ENCODE measurements at places on chromosomes 5 and 9. TPM values are rescaled to one million over a fixed set of nuclear protein-coding genes. Genes with fewer than 3 reads are reported as not detected.

Gene SARDH
- 7.9 TPM for polyA plus RNA-seq

Gene FAF2
- polyA plus RNA-seq, result 48.8 TPM

Gene FOXE1
- not detected for polyA plus RNA-seq

Gene SLC28A3
- polyA plus RNA-seq, result not detected

DNA sequence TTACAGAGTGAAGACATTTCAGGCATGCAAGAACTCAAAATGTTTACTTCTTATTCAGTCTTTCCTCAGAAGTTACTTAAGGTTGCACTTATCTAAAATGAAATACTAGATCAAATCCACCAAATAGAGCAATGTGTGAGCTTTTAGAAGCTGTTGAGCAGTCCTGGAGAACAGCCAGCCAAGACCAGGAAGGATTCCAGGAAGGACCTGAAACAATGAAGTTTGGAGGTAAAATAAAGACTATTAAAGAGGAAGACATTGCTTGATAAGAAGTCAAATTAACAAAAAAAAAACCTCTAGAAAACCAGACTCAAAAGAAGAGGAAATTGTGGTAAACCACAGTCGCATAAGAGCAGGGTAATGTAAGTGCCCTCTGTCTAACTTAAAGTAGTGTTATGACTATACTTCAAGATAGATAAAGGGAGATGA lies 156.2 kb upstream of the S1PR3 start:
- no peak for DNase-seq

DNA sequence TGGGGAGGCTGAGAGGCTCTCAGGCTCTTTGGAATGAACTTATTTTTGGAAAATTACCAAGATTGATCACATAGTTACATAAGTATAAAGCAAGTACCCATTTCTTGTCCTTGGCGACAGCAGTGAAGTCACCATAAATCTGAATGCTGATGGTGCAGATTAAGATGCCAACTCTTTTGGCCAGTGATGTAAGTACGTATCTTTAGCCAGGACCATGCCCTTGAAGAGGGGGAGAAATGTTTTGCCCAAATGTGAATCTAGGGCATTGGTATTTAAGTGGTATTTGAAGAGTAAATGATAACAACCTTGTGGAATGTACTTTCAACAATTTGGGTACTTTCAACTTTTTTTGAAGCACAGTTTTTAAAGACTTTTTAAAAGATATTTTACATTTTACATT lies 68.2 kb upstream of the RAD23B start:
- DNase-seq, result no peak

GRCh38 chr5:95973793-95974325 lies 12.2 kb upstream of the ELL2 start:
- DNase-seq, result no peak

DNA sequence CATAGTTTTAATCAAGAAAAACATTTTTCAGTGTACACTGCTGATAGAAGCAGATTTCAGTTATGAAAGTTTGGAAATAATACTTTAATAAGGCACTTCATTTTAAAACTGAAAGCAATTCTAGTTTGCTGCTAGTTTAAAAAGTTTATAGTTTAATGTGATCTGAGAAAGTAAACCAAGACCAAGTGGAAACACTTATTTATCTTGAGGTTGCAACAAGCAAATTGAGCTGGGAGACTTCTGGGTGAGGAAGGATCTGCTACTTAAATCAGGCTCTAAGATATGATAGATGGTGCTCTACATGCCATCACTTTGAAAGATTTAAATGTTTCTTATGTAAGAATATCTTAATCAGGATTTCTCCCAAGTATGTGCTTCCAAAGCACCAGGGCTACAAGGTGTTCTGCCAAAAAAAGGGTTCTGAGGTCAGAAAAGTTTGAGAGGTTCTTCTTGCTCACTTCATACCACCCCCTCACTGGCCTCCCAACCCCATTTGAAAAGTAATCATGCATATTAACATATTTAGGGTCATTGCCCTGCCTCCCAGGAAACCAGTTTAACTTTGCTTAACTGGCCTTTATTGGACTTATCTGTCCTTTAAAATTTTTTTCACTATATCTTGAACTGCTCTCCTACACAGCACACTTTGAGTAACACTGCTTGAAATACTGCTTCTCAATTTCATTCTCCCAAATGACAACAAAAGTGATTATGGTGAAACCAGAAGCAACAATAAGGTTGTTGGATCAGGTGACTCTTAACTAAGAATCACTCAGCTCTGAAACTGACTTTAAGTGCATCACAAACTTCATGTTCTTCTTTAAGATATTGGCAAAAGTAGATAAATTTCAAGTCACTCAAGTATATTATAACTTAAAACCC lies 15.5 kb downstream of the SLC44A1 start:
- no peak for DNase-seq

- DNase-seq, result no peak
These were observed 127.9 kb downstream of the PIK3R1 start for GRCh38 chr5:68343421-68343826.

DNA sequence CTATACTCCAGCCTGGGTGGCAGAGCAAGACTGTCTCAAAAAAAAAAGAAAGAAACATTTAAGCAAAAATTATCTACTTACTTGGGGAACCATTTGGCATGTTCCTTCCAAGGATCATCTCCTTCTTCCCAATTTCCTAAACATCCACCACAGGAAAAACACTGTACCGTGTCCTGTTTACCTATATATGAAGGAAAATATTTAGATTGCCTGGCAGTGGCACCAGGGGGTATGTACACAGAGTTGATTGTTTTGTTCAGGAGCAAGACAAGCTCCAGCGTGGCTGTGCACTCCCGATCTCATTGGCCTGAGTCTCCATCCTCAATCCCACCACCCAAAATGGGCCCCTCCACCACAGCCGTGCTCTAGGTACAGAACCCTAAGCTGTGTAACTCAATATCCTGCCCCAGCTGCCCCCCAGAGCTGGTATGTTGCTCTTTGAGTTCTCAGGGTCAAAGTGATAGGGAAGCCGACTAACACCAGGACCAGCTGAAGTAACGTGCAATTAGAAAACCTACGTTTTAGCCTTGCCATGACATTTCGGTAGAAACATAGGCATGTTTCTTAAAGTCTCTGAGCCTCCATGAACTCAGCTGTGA lies 13.8 kb downstream of the NAIP start:
- no peak for DNase-seq

DNA sequence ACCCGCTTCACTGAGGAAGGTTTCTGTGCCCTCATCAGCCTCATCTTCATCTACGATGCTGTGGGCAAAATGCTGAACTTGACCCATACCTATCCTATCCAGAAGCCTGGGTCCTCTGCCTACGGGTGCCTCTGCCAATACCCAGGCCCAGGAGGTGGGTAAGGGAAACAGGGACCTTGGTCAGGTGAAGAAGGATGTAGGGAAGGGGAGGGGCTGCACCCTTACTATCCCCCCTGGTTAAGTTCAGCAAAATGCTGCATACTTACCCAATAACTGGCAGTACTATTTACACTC lies 4.4 kb downstream of the SLC4A9 start:
- no peak for DNase-seq

- DNase-seq, result no peak
These were observed 10.6 kb upstream of the CSNK1A1 start for GRCh38 chr5:149561848-149562247.

DNA sequence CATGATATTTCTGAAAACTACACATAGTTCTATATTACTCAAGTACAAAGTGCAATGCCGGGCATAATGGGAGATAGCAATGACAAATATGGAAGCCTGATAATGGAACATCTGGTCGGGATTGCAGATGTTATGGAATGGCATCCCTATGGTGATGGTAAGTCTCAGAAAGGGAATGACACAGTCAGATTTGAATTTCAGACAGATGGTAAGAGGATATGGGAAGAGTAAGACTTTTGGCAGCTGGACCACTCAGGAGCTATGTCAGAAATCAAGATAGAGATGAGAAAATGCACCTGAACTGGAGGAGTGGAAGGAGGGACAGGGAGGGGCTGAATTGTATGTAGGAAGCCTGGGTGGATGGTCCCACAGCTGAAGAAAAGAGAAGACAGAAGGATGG lies 200.0 kb downstream of the DTWD2 start:
- no peak for DNase-seq

DNA sequence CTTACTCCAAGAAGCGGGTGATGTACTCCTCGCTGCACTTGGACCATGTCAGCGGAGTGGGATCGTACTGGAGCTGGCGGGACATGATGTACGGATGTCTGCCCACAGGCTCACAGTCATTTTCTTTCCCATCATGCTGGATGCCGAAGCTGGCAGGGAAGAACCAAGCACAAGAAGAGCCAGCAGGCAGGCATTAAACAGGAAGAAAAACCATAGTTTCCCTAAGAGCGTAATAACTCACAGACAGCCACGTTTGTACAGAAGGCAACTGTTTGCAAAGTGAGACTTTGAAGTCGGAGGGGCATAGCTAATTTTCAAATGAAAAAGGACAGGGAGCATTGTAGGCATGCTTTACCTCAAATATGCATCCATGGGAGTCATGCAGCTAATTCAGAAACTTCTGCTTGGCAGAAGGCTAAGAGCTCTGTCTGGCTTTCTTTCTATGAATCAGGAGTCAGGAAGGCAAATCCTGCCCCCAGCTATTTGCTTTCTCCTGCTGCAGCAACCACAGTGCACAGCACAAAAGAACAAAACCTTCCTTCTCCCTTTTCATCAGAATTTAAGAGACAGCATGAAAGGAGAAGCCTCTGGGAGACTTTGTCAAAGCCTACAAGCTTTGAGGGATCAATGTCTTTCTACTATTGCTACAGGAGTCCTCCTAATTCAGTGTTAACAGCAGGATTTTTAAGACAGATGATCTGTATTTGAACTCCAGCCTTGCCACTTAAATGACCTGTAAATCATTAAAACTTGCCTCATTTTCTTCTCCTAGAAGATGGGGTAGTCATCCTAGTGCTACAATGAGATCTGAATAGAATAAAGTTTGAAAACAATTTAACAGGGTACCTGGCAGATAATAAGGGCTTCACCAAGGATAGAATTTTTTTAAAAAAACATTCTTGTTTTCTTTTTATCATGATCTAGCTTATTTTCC lies 209.1 kb downstream of the TARS1 start:
- DNase-seq, result no peak

GRCh38 chr9:127813686-127814226 lies 11.1 kb downstream of the FPGS start:
- no peak for DNase-seq

DNA sequence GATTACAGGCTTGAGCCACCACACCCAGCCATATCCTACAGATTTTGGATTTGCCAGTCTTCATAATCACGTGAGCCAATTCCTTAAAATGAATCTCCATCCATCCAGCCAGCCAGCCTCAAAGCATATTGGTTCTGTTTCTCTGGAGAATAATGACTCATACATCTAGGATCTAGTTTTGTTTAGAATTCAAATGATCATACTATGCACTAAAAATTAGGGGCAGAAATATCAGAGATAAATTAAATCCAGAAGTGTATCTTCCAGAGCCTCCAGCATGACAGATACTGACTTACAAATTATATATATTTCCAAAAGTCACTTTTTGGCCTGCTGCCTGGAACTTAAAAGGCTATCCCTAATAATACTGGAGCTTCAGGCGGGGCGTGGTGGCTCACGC lies 119.1 kb upstream of the NR5A1 start:
- DNase-seq, result no peak

- DNase-seq, result no peak
These were observed 33.5 kb upstream of the FST start for GRCh38 chr5:53446908-53447307.

- no peak for DNase-seq
These were observed 31.0 kb upstream of the DENND1A start for GRCh38 chr9:123960965-123961364.

- no peak for DNase-seq
These were observed 978.7 kb upstream of the NUDT12 start for GRCh38 chr5:104541141-104541785.

DNA sequence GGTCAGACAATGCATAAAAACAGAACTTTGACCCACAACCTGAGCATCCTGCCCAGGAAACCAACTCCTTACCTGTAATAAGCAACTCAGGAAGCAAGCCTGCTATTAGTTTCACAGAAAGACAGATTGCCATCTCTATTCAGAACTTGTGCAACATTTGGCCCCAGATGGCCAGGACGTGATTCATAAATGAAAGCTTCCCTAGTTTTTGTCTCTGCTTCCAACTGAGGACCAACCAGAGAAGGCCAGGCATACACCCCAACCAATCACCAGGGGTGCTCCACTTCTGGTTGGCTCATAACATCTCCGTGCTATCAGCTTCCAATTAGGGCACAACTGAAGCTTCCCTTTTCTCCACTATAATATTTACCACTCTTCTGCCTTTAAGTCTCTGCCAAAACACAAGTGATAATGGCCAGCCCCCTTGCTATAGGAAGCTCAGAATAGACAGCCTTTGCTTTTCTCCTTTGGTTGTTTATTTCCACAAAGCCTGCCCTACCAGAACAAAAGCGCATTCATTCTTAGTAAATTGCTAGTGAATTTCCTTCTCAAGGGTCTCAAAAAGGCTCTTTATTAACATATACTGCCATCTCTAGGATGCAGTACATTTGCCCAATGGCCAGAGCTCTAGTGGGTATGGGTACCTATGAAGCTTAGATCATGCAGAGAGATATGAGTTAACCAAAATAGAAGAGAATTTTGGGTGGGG lies 289.7 kb upstream of the DAP start:
- DNase-seq, result no peak

- no peak for DNase-seq
These were observed 419.7 kb downstream of the CHSY3 start for GRCh38 chr5:130323804-130324454.

Measured in right renal cortex interstitium (tissue), 3 donors.